ENCODE measurements at places on chromosomes 2 and 18. TPM values are rescaled to one million over a fixed set of nuclear protein-coding genes. Genes with fewer than 3 reads are reported as not detected.

DNA sequence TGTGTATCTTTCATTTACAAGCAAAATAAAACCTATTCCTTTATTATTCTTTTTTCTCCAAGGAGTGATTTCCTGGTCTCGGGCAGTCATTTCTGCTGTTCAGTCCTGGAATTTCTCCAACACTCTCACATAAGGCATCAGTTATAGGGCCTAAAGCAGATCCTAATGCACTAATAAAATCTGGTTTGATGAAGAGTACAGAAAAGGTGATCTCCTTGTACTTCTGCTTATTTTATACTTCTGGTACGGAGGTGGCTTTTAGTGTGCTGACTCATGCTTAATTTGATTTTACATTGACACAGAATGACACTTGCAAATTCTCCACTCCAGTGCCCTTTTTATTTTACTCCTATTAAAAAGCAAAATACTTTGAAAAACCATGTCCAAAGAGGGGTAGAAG is 157.4 kb downstream of the DOK6 start:
- no peaks in the 10 kb centered on the region for H3K36me3 ChIP-seq
- no peak for DNase-seq
- H3K27ac ChIP-seq = no peak overlapping the region
- H3K4me3 ChIP-seq = no peak overlapping the region
- H3K4me1 ChIP-seq = no peaks in the 10 kb centered on the region

DNA sequence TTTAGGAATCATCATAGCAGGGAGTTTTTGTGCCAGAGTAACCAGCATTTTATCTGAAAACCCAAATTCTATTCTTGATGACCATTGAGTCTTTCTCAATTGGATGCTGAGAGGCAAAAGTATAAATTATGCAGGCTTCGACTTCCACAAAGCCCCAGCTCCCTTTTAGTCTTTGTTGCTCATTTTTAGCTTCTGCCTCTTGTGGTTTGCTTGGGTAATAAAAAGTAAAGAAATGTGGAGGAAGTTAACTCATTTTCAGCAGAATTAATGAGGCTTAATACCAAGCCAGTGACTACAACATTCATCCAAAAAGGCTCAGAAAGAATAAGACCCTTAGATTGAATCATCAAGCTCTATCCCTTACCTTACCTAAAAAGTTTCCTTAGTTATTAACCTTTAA is 18.6 kb downstream of the ERMN start:
- no peak for DNase-seq
- H3K4me1 ChIP-seq = no peaks in the 10 kb centered on the region
- H3K4me3 ChIP-seq = no peak overlapping the region
- no peak overlapping the region for H3K27ac ChIP-seq
- no peaks in the 10 kb centered on the region for H3K27me3 ChIP-seq
- H3K36me3 ChIP-seq = no peaks in the 10 kb centered on the region

GRCh38 chr2:160269365-160269764 is 69.3 kb upstream of the ITGB6 start:
- H3K4me1 ChIP-seq = peaks cover 51% of the 10 kb centered on the region
- H3K27ac ChIP-seq = peak overlapping the region; percentile 96
- H3K4me3 ChIP-seq = no peak overlapping the region
- no peak for DNase-seq

DNA sequence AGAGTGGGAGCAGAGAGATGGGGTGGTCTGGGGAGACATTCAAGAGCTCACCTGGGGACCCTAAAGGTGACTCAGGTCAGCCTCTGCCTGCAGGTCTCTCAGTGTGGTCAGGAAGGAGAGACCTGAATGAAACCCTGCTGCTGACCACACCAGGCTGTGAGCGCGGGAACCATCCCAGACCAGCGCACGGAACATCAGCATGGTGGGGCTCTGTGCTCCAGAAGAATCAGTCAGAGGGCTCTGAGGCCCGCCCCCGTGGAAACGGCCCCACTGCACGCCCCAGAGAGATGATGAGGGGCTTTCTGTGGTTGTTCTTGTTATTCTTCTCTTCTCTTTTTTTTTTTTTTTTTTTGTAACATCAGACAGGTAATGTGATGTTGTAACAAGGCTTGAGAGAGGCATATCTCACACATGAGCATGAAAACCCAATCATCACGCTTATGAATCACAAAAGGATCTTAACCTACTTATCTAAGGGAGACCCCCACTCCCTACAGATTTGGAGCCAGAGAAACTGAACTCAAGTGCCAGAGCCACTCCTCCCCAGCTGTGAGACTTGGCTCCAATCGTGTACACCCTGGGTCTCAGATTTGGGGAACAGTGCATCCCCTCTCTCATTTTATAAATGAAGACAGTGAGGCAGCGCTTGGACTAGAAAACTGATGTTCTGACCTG is 302.2 kb downstream of the EIPR1 start:
- H3K4me1 ChIP-seq = no peaks in the 10 kb centered on the region
- no peaks in the 10 kb centered on the region for H3K27me3 ChIP-seq

DNA sequence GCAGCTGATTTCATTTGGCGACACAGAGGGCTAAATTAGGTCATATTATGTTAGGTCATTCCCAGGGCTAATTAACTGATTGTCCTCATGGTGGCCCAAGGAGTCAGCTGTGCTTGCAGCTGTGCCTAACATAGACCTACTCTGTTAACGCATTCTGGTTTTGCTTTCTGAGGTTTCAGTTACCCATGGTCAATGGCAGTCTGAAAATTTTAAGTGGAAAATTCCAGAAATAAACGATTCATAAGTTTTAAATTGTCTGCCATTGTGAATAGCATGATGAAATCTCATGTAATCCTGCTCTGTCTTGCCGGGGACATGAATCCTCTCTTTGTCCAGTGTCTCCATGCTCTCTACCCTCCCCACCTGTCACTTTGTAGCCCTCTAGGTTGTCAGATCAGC is 168.7 kb downstream of the KCNS3 start:
- no peak overlapping the region for H3K27ac ChIP-seq
- H3K4me3 ChIP-seq = no peak overlapping the region
- H3K27me3 ChIP-seq = no peaks in the 10 kb centered on the region
- no peak for DNase-seq
- no peaks in the 10 kb centered on the region for H3K4me1 ChIP-seq
- H3K36me3 ChIP-seq = no peaks in the 10 kb centered on the region

- DNase-seq = no peak
- no peaks in the 10 kb centered on the region for H3K27me3 ChIP-seq
- no peaks in the 10 kb centered on the region for H3K4me1 ChIP-seq
- H3K27ac ChIP-seq = no peak overlapping the region
- H3K4me3 ChIP-seq = no peak overlapping the region
These were observed 18.0 kb upstream of the EDAR start for GRCh38 chr2:109006971-109007370.

GRCh38 chr2:10785260-10785659 is 27.3 kb downstream of the PDIA6 start:
- no peaks in the 10 kb centered on the region for H3K27me3 ChIP-seq
- H3K27ac ChIP-seq = peak overlapping the region; percentile 56
- H3K4me3 ChIP-seq = no peak overlapping the region
- DNase-seq = peak; percentile 60
- peaks cover 3% of the 10 kb centered on the region for H3K4me1 ChIP-seq

- no peaks in the 10 kb centered on the region for H3K4me1 ChIP-seq
- DNase-seq = no peak
- H3K27ac ChIP-seq = no peak overlapping the region
- no peaks in the 10 kb centered on the region for H3K36me3 ChIP-seq
- H3K4me3 ChIP-seq = no peak overlapping the region
These were observed 1131.1 kb upstream of the CDH2 start for GRCh38 chr18:29307982-29308381.

GRCh38 chr18:35948080-35948479 is 24.4 kb upstream of the RMP24 start:
- H3K27ac ChIP-seq = no peak overlapping the region
- H3K4me3 ChIP-seq = no peak overlapping the region
- H3K4me1 ChIP-seq = no peaks in the 10 kb centered on the region
- no peaks in the 10 kb centered on the region for H3K27me3 ChIP-seq
- H3K36me3 ChIP-seq = no peaks in the 10 kb centered on the region

- peaks cover 10% of the 10 kb centered on the region for H3K36me3 ChIP-seq
- no peaks in the 10 kb centered on the region for H3K27me3 ChIP-seq
- no peak overlapping the region for H3K4me3 ChIP-seq
- DNase-seq = no peak
- no peak overlapping the region for H3K27ac ChIP-seq
- H3K4me1 ChIP-seq = no peaks in the 10 kb centered on the region
These were observed 12.4 kb downstream of the LMAN2L start for GRCh38 chr2:96727431-96727830.

GRCh38 chr18:23238651-23239349 is 103.5 kb downstream of the CABLES1 start:
- H3K27me3 ChIP-seq = no peaks in the 10 kb centered on the region
- peak overlapping the region; percentile 89 for H3K27ac ChIP-seq
- peaks cover 21% of the 10 kb centered on the region for H3K4me1 ChIP-seq
- peaks cover 5% of the 10 kb centered on the region for H3K36me3 ChIP-seq
- DNase-seq = no peak

DNA sequence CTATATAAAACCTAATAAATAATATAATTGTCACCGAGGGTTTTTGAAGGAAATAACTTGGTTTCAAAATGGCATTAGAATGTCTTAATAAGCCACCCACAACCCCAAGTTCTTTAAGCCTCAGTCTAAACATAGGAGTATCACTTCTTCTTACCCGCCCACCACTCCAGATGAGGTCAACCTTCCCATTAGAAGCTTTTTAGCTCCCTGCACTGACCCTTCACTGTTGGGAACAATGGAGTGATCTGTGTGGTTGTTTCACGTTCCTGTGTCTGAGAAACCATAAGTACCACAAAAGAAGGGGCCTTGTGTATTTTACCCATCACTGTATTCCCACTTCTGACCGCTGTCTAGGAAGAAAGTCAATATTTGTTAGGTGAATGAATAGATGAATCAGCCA is 326.3 kb upstream of the ZNF521 start:
- DNase-seq = no peak
- no peaks in the 10 kb centered on the region for H3K27me3 ChIP-seq
- no peaks in the 10 kb centered on the region for H3K4me1 ChIP-seq
- H3K27ac ChIP-seq = no peak overlapping the region
- H3K36me3 ChIP-seq = no peaks in the 10 kb centered on the region

- no peaks in the 10 kb centered on the region for H3K36me3 ChIP-seq
- H3K27me3 ChIP-seq = no peaks in the 10 kb centered on the region
- H3K4me1 ChIP-seq = peaks cover 16% of the 10 kb centered on the region
- H3K27ac ChIP-seq = no peak overlapping the region
- no peak overlapping the region for H3K4me3 ChIP-seq
These were observed 95.6 kb upstream of the SLC14A2 start for GRCh38 chr18:45519411-45520280.

GRCh38 chr2:222320436-222321395 is 21.9 kb upstream of the PAX3 start:
- peaks cover 21% of the 10 kb centered on the region for H3K27me3 ChIP-seq
- peaks cover 20% of the 10 kb centered on the region for H3K4me1 ChIP-seq

DNA sequence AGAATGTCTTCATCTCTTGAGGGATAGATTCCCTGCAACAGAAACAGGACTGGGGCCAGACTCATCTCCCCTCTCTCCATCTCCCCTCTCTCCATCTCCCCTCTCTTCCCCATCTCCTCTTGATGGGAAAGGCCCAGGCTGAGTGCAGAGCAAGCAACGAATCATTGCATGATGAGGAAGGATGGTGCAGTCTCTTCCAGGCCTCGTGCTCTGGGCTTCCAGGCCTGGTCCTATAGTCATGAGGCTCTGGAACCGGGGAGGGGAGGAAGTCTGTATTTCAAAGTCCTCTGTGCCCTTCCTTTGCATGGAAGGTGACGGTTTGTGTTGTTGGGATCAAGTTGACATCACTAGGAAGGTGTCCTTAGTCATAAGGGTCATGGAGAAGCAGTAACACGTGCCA is 115.6 kb upstream of the NEDD4L start:
- H3K4me3 ChIP-seq = no peak overlapping the region
- H3K27me3 ChIP-seq = no peaks in the 10 kb centered on the region
- DNase-seq = no peak
- no peak overlapping the region for H3K27ac ChIP-seq
- H3K4me1 ChIP-seq = no peaks in the 10 kb centered on the region

- H3K4me1 ChIP-seq = no peaks in the 10 kb centered on the region
- no peaks in the 10 kb centered on the region for H3K36me3 ChIP-seq
- no peak overlapping the region for H3K27ac ChIP-seq
These were observed 1210.2 kb downstream of the DPP10 start for GRCh38 chr2:115652652-115653051.

GRCh38 chr2:50746526-50746925 is 285.4 kb downstream of the NRXN1 start:
- no peaks in the 10 kb centered on the region for H3K36me3 ChIP-seq
- no peaks in the 10 kb centered on the region for H3K27me3 ChIP-seq
- DNase-seq = no peak

DNA sequence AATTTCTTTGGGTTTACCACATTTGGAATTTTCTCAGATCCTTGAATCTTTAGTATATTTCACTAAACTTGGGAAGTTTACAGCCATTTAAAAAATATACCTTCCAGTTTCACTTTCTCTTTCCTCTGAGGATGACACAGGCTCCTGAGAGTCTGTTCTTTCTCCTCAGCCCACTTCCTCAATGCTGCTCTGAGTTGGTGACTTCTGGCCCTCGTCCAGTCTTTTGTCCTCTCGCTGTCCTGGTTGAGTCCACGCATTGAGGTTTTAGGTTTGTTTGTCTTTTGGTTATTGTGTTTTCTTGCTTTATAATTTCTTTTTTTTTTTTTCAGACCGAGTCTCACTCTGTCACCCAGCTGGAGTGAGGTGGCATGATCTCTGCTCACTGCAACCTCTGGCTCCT is 40.7 kb upstream of the GALR1 start:
- no peaks in the 10 kb centered on the region for H3K36me3 ChIP-seq
- peak overlapping the region; percentile 18 for H3K4me3 ChIP-seq
- DNase-seq = peak; percentile 46
- peak overlapping the region; percentile 52 for H3K27ac ChIP-seq
- no peaks in the 10 kb centered on the region for H3K27me3 ChIP-seq

- peak; percentile 46 for DNase-seq
- peak overlapping the region; percentile 88 for H3K27ac ChIP-seq
- H3K4me1 ChIP-seq = peaks cover 7% of the 10 kb centered on the region
- H3K27me3 ChIP-seq = no peaks in the 10 kb centered on the region
- H3K4me3 ChIP-seq = no peak overlapping the region
These were observed 11.3 kb downstream of the STK17B start for GRCh38 chr2:196160101-196160500.

DNA sequence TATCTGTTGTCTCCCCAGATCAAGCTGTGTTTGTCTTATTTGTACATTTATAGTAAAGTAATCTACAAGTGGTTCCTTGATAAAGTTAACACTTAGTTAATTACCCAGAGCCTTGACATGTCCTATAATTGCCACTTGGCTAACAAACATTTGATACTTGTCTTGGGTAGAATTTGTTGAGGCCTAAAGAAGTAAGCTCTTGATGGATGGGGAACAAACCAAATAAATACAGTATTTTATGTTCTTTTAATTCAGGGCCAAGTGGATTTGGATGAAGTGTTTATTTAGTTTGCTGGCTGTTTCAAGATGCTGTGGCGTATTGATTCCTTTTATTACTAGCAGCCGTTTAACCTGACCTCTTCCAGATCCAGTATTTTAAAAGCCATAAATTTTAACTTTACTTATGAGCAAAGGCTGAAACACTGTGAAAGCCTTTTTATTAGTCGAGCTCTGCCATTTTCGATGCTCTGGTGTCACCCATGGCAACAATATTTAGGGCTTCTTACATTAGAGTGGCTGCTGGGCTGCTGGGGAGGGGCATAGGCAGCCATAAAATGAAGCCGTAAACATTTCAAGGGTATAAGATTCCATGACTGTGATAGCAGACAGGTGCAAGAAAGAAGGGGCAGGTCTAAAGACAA is 401.6 kb upstream of the NRP2 start:
- no peaks in the 10 kb centered on the region for H3K27me3 ChIP-seq
- no peaks in the 10 kb centered on the region for H3K4me1 ChIP-seq
- no peaks in the 10 kb centered on the region for H3K36me3 ChIP-seq

KLHL30 gene
- 25.4 TPM for total RNA-seq

EVX2 gene
- not detected for total RNA-seq

CCDC85A gene
- total RNA-seq = 14.2 TPM

SCLY gene
- 13.0 TPM for total RNA-seq

XDH gene
- total RNA-seq = 0.08 TPM

GAREM2 gene
- total RNA-seq = 3.7 TPM

FHL2 gene
- 4,692 TPM for total RNA-seq

SNORC gene
- total RNA-seq = 0.55 TPM

LIMS4 gene
- 1.5 TPM for total RNA-seq

SH3RF3 gene
- total RNA-seq = 7.5 TPM

GYPC gene
- 108 TPM for total RNA-seq
